ENCODE measurements at places on chromosomes 11 and 22.

DNA sequence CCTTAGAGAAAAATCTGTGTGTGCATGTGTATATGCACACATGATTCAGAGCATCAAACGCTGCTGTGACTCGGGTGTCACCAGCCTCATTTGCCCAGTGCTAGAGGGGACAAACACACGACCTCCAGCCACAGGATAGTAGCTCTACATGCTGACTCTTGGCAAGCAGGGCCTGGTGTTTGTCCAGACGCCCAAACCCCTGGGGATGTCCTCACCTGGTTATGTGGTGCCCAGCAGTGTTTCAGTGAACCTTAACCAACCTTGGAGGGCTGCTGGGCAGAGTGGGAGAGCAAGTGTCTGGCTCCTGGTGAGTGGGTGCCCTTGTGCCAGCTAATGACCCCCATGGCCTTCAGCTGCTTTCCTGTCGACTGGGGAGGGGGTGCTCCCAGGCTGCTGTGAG, 26.7 kb downstream of the IGLL1 start:
- no peak for DNase-seq

- no peak for DNase-seq
Measured at GRCh38 chr11:126492331-126493082, 137.0 kb downstream of the ST3GAL4 start.

DNA sequence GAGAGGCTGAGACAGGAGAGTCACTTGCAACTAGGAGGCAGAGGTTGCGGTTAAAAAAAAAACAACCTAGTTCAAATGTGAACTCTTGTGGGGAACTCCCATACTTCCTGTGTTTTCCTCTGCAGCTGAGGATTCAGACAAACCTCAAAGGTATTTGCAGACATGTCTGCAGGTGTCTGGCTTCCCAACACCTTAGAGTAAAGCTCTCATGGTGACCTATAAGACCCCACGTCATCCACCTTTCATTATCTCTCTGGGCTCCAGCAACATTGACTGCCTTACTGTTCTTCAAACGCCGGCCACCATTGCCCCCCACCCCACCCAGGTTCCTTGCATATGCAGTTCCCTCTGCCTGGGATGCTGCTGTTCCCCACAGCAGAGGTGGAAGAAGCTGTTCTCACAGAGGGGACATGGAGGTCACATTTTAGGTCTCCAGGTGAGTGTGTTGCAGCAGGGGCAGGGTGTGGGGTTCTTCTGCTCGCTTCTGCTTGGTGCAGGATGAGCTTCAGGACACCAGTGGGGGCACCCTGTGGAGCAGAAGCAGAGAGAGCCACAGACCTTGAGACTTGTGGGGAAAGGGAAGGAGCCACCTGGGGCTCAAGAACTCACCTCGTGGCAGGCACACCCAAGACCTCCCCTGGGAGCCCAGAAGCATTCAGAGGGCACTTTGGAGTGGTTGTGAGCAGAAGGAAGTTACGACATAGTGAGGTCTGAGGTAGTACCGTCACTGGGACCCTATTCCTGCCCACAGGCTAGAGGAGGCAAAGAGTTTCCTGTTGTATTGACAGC, 203.2 kb downstream of the CSNK2A3 start:
- no peak for DNase-seq

DNA sequence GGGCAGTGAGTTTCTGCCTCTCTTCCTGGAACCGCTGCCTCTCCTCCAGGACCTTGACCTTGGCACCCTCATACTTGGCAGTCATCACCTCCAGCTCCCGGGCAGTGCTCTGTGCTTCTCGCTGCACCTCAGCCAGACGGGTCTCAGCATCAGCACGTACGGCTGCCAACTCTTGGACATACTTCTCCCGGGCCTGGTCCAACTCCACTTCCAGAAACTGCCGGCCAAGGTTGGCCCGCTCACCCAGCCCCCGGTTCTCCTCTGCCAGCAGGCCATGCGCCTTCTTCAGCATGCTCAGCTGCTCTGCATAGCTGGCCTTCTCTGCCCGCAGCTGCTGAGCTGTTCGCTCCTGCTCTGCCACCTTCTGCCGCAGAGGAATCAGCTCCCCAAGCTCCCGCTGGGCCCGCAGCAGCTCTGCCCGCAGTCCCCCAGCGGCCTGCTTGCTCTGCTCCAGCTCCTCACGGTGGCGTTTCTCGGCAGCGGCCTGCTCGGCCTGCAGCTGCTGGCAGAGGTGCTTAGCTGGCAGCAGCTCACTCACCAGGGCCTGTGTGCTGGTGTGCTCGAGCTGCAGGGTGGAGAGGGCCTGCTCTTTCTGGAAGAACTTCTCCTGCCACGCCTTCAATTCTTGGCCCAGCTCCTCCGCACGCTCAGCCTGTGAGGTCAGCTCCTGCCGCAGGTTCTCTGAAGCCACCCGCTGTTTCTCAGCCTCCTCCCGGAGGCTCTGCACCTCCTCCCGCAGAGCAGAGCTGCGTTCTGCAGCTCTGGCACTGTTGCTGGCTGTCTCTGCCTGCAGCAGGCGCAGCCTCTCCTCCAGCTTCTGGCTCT, 14.4 kb downstream of the IL18BP start:
- DNase-seq: no peak

DNA sequence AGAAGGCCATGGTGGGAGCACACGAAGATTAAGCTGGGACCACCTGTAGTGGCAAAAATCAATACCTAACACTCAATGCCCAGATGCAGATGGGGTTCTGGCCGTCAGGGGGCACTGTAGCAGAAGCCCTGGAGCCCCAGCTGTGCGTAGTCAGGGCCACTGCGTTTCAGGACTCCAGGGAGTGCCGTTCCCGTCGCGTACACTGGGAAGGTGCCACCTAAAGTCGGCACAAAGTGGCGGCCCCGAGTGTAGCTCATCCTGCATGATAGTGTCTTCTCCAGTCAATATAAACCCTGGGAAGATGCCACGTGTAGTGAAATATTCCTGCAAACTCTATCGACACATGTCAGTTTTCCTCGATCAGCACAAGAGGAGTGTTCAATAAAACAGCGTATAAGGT, 123.8 kb upstream of the NTM start:
- DNase-seq: peak; percentile 86

- no peak for DNase-seq
Measured at GRCh38 chr22:27388090-27388600, 413.4 kb downstream of the MN1 start.

DNA sequence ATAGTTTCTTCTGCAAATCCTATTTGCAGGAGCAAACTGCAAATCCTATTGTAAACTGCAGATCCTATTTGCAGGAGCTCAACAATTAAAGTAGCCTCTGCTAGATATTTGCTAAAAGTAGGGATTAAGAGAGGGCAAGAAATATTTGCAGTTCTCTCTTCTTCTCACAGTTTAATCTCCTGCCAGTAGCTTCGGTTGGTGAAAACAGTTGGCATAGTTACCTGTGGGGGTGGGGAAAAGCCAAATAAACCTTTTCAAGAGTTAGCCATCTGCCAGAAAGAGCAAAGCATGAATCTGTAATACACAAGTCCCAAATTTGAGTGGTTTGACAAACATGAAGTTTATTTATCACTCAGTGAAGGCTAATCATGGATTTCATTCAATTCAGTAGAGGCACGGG, 942.5 kb downstream of the JRKL start:
- no peak for DNase-seq

DNA sequence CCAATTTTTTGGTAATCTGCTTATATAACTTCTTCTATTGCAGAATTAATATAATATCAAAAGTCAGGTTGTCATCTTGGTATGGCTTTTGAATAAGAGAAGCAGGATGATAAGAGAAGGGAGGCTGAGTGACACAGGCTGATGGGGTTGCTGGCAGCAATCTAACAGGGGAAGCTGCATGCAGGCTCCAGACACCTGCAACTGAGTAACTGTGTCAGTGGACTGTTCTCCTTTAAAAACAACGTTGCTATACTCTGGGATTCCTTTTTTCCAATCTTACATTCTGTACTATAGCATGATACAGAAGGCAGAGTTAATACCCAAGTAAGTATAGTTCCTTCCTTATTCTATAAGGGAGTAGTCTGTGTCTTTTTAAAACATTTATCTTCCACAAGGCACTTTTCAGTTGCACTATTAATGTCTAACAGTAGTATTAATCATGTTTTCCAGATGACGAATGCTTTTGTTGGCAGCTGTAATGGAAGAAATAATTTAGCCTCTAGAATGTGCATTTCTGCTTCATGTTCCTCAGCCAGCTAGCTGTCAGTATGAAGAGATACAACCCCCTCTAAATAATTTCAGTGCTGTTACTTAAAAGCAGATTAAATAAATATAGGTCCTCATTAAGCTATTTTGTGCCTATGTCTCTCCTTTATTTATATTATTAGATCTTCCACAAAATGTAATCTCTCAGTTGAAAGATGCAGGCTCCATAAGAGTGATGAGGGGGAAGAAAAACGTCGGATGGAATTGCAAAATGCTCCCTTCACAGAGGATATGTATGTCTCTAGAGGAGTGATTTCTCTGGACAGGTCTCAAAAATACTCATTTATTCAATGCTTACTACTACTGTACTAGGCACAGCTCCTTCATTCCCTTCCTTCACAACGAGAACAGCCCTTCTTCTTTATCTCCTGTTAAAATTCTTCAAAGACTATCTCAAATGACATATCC, 50.8 kb downstream of the ATG16L2 start:
- DNase-seq: no peak

DNA sequence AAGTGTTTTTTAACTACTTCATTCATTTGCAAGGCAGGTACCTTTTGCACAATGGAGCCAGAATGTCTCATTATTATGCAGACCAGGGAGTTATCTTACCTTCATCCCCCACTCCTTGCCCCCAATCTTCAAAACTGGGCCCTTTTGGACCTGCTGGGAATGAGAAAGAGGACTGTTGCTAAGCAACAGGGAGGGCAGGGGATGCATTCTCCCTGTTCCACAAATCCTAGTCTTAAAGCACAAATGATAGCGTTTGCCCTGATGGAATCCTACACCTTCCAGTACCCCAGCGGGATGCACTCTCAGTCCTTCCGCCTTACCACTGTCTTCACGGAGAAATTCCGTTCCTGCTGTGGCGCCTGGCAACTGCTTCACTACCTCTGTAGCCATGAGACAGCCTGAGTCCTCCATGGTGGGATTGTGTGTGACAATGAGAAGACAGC, 4.1 kb upstream of the KCNJ1 start:
- peak; percentile 62 for DNase-seq

GRCh38 chr22:39655004-39655579, 84.5 kb downstream of the CACNA1I start:
- DNase-seq: peak; percentile 62

- DNase-seq: no peak
Measured at GRCh38 chr11:987671-988070, 48.8 kb downstream of the MUC6 start.

Data from H9 (cell line).